Natural killer cell (primary cell): ENCODE measurements at places on chromosomes 1 and 21. TPM values are rescaled to one million over a fixed set of nuclear protein-coding genes. Genes with fewer than 3 reads are reported as not detected.

- H3K27ac ChIP-seq, result no peak overlapping the region
- H3K4me1 ChIP-seq, result no peaks in the 10 kb centered on the region
- DNase-seq, result no peak
Measured at GRCh38 chr1:166905136-166905535, 29.1 kb upstream of the TADA1 start.

DNA sequence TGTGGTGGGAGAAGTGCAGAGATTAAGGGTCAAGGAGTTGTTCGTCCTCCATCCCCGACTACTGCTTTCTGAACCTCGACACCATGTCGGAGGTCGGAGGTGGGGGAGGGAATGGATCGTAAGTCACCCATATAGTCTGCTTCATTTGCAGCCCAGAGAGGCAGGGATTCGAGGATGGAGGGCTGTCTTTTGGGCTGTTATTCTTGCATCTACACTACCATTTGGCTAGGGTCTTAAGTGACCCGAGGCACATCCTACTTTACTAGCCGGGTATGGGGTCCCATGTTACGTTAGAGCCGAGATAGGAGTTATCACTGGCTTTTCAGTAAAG, 578 bp downstream of the USP21 start:
- peak overlapping the region; percentile 86 for H3K4me3 ChIP-seq
- H3K27me3 ChIP-seq, result no peaks in the 10 kb centered on the region
- peaks cover 26% of the 10 kb centered on the region for H3K36me3 ChIP-seq
- peaks cover 22% of the 10 kb centered on the region for H3K4me1 ChIP-seq
- no peak for DNase-seq

DNA sequence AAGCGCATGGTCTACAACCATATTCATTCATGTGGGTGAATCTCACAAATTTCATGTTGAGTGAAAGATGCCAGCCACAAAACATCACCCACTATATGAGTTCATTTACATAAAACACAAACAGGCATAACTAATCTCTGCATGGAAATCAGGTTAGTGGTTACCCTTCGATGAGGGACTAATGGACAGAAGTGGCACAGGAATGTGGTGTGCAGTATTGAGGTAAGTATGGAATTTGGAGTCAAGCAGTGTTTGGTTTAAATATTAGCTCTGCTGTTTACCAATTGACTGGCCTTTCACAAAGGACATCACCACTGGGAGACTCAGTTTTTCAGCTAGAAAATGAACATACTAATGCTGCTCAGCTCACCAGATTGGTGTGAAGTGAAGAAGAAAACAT, 24.2 kb downstream of the CCDC185 start:
- H3K27me3 ChIP-seq, result no peaks in the 10 kb centered on the region
- no peaks in the 10 kb centered on the region for H3K36me3 ChIP-seq
- no peak for DNase-seq

- no peaks in the 10 kb centered on the region for H3K36me3 ChIP-seq
- H3K4me1 ChIP-seq, result peaks cover 29% of the 10 kb centered on the region
- DNase-seq, result no peak
Measured at GRCh38 chr1:203280061-203280460, 25.3 kb upstream of the BTG2 start.

GRCh38 chr1:89633800-89634625, 1.1 kb downstream of the LRRC8C start:
- no peaks in the 10 kb centered on the region for H3K27me3 ChIP-seq
- H3K4me3 ChIP-seq, result peak overlapping the region; percentile 91
- H3K36me3 ChIP-seq, result no peaks in the 10 kb centered on the region
- H3K27ac ChIP-seq, result peak overlapping the region; percentile 78
- DNase-seq, result no peak

The FMO5 gene
- 6.0 TPM for total RNA-seq

The PDE9A gene
- 1.2 TPM for total RNA-seq

The TRABD2B gene
- not detected for total RNA-seq

The CDC20 gene
- 0.96 TPM for total RNA-seq
